ENCODE measurements at places on chromosomes 3 and 15.

GRCh38 chr15:98770984-98771383, 122.6 kb downstream of the IGF1R start:
- no peak for DNase-seq

DNA sequence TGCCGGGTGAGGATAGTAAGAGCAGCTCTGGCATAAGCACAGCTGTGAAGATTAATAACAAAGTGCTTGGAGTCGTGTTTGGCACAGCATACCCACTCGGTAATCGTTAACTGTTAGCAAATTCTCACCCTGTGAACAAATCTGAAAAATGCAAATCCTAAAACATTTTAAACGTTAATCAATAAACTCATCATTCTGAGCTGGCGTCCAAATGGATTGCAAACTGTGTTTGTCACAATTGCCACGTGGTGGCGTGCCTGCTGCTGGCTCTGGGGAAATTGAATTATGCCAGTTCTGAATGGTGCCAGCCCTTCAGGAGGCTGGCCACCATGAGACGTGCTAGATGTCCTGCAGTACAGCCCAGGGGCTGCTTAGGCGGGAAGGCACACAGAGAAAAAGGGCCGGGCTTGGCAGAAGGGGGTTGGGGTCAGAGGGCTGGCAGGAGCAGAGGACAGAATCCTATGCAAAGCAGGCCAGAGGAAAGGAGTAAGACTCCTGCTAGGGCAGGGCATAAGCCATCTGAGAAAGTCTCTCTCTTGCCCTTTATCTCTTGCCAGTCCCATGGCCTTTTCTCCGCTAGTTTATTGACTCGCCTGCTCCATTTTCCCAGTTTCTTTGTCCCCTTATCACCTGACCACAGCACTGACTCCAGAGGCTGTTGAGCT, 22.1 kb upstream of the POLG start:
- peak; percentile 16 for DNase-seq

- no peak for DNase-seq
Measured at GRCh38 chr3:114538211-114538610, 244.4 kb downstream of the TIGIT start.

- DNase-seq = no peak
Measured at GRCh38 chr3:117722856-117723255, 1013.3 kb downstream of the TUSC7 start.

DNA sequence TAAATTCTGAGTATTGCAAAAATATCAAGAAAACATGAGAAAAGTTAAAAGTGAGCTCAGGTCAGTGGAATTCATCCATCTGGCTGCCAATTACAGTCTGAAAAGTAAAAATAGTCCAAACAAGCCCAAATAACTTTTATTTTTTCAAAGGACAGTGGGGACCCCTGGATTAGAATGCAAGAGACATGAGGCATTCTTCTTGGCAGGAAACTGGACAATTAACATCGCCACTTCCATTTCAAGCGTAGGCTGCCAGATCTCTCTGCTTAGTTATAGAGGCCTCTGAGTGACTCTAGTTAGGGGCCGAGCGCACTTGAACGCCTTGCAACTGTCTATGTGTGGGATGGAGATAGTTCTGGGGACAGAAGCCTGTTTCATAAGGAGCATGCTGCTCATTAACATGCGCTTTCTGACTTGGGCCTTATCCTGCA, 189.1 kb downstream of the GHSR start:
- no peak for DNase-seq

DNA sequence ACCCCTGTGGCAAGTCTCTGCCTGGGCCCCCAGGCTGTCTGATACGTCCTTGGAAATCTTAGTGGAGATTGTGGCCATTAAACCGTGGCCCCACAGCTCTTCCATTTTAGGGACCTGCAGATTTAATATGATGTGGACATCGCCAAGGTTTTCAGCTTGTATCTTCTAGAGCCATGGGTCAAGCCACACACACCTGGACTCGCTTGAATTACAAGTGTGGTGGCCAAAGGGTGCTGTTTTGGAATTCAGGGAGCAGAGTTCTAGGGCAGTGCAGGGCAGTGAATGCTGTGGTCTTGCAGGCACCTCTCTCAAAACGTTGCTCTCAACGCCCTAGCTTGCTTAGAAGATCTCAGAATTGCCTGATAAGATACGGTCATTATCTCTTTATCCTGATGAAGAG, 211.2 kb downstream of the ROBO2 start:
- no peak for DNase-seq

DNA sequence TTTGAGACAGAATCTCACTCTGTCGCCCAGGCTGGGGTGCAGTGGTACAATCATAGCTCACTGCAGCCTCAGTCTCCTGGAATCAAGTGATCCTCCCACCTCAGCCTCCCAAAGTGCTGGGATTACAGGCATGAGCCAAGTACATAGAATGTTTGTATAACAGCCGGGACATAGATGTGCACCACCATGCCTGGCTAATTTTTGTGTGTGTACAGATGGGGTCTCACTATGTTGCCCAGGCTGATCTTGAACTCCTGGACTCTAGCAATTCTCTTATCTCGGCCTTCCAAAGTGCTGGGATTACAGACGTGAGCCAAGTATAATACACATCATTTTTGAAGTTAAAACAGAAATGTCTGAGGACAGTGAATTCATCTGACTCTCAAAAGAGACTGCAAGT, 93.5 kb downstream of the CORO2B start:
- no peak for DNase-seq

GRCh38 chr3:24678021-24678420, 183.4 kb upstream of the THRB start:
- no peak for DNase-seq

DNA sequence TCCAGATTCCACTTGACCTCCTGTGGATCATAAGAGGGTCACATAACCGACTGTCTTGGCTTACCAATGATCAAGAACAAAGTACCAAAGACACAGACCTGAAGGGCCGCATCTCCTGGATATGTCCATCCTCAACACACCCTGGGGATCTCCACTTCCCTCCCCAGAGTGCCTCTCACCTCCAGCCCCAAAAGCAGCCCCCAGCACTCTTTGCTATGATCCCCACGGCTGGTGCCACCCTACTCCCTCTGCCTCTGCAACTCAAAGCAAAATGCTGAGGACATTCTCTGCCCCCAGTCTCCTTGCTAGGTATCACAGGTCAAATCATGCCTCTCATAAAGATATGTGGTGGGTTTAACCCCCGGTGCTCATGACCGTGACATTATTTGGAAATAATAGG, 32.7 kb downstream of the SLCO2A1 start:
- DNase-seq = no peak

DNA sequence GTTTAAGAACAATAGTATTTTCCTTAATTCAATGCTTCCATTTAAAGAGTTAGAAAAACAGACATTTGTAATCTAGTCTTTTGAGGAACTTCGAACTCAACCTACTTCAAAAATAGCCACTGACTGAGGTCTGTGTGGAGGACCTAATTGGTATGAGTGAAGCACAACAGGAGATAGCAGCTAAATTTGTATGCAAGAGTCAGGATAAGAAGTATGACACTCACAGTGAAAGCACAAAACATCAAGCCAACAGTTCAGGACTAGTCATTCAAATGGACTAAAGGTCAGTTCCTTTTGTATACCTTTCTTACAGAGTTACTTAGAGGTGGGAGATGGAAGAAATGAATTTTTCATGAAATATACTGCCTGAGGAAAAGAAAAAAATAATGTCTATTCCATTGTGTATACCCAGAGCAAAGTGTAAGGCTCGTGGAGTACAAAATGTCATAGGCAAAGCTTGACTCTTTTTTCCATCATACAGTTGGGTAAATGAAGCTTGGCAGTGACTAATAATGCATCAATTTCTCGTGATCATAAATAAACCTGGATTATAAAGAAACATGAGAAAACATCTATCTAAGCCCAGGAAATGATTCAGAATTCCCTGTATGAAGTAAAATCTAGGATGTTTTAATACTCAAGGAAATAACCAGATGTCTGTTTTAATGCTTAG, 1005.2 kb upstream of the CADM2 start:
- DNase-seq = no peak

GRCh38 chr15:63048776-63049665, 6.5 kb downstream of the TPM1 start:
- DNase-seq = no peak

DNA sequence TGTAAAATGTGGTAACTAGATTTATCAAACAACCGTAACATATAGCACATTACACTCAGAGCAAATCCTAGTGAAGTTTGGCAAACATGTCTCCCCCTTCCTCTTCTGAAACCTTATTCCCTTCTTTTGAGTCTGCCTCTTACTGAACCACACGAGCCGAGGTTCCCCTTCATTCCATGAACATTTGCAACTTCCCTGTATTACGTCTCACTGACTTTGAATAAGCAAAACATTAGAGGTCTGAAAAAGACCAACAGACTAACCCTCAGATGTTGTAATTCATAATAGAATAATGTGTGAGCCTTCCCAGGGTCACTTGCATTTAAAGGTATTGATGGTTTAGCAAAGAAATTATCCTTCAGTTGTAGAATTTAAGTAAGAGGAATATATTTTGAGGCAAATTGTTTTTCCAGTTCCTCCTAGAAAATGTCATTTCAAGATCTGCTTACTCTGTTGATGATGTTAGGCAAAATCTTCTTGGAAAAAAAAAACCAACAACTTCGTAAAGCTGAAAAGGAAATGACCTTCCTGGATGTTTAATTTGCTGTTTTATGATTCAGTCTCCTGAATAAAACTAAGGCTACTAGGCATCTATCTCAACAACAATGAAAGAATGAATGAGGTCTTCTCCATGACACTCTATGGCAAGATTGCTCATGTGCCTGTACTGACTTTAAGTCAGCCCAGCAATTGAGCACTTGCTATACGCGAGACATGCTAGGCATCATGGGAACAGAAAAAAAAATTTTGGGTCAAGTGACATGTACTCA, 296.9 kb upstream of the NECTIN3 start:
- DNase-seq = no peak

DNA sequence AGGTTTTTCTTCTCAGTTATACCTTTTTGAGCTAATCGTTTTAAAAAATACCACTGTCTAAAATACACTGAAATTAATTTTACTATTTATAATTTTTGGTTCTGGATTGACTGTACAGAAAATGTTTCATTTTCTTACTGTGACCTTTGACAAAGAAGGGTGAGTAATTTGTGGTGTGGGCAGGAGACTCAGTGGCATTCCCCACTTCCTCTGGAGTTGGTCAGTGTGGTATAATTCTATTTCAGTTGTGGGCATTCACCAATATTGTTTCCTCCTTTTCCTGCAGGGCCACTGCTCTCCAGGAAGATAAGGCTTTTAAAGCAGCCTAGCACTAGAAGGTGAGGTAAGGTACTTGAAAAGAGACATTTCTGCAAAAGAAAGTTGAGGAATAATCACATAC, 6.5 kb downstream of the DAG1 start:
- no peak for DNase-seq

DNA sequence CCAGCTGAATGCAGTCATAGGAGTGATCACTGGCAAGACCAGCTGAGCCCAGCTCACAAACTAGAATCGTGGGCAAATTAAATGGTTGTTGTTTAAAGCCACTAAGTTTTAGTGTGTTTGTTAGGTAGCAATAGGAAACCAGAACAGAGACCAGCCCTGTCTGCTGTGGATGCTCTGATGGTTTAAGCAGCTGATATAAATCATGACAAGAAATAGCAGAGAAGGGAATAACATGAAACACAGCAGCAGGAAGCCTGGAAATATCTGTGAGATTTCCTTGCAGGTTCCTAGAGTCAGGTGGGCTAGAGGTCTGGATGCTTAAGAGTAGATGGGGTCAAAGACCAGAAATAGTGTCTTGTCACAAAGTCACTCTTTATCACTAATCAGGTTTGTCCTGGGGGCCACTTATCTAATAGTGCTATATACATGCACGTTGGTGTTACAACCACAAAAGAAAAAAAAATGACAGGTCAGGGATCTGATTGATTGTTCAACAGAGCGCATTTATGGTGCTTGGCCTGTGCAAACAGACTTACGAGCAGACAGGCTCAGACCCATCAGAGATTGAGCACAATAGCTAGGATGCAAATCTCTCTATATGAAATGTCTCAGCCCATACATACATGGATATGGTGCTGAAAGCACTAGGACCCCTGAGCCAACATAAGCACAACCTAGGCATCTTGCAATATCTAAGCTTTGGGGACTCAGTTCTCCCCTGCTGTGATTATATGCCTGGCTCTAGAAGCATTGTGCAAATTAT, 967.7 kb downstream of the AGBL1 start:
- peak; percentile 40 for DNase-seq

GRCh38 chr15:70098153-70098460, 390 bp upstream of the TLE3 start:
- DNase-seq = no peak

DNA sequence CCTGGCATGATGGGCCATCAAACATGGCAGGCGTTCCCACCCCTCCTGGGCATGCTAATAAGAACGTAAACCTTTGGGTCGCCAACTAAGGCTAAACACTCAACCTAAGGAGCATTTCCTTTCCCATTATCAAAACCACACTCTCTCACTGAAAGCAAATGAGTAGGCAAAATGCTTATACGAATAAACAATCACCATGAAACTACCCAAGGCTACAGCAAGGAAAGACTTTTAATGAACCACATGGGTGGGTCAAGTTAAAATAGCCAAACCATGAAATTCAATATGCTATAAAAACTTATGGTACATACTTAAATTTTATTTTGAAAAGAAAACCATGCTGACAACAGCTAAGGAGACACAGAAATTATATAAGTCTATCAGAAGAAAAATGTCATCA, 180.6 kb downstream of the OSBPL10 start:
- no peak for DNase-seq

DNA sequence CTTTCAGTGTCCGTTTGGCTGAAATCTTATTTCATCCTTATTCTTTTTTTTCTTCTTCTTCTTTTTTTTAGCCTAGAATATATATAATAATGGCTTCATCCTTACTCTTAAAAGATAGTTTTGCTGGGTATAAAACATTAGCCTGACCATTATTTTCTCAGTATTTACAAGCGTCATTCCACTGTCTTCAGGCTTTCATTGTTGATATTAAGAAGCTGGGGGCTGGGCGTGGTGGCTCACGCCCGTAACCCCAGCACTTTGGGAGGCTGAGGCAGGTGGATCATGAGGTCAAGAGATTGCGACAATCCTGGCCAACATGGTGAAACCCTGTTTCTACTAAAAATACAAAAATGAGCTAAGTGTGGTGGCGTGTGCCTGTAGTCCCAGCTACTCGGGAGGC, 10.6 kb downstream of the ZNF710 start:
- no peak for DNase-seq

GRCh38 chr3:43872301-43872700, 181.6 kb downstream of the ABHD5 start:
- no peak for DNase-seq

GRCh38 chr3:87837076-87837475, 221.7 kb downstream of the CGGBP1 start:
- DNase-seq = no peak

GRCh38 chr15:84653910-84654688, at the start of gene WDR73:
Gene WDR73, minus strand, starts transcription at chr15:84654283. Its CDS starts 9 bp downstream, at chr15:84654274.
- peak; percentile 81 for DNase-seq

DNA sequence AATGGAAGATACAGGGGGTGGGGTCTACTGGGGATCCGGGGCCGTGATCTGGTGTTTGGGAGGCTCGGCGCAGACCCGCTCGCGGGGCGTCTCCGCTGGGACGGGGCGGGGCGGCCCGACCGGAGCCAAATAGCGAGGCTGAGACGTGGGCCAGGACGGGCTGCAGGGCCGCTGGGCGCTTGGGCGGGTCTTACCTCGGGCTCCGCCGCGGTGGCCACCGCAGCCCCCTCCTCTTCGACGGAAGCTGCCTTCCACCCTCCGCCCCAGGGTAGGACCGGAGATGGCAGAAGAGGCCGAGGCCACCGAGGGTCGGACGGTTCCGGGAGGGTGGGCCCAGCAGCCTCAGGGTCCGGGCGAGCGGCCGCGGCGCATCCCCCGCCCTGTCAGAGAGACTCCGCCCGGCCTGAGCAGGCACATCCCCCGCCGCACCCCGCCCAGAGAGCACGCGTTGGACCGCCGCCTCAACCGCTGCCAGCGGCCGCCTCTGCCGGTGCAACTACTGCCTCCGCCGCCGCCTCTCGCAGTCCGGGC, 399 bp downstream of the MYO9A start:
- no peak for DNase-seq

Measured in NCI-H1417 treated with DMSO at 0.1 percent for 48 hours (cell line).